A172 (cell line): ENCODE measurements at places on chromosomes 2 and 18. TPM values are rescaled to one million over a fixed set of nuclear protein-coding genes. Genes with fewer than 3 reads are reported as not detected.

DNA sequence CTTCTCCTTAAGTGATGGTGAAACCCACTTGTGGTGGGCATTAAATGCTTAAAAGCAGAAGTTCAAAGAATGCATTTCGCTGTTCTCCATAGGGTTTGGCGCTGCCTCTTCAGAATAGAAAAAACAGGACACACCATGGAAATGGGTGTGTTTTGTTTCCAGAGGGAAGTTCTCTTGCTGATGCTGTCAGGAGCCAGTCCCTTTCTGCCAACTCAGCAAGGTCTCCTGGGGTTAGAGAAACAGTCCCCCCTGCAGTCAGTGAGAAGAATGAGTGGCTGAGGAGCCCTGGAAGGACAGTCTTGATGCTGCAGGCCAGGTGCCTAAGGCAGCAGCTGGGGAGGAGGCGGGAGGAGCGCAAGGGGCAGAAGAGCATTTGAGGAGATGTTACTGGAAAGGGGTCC is 37.8 kb upstream of the ASAP2 start:
- no peak for DNase-seq

DNA sequence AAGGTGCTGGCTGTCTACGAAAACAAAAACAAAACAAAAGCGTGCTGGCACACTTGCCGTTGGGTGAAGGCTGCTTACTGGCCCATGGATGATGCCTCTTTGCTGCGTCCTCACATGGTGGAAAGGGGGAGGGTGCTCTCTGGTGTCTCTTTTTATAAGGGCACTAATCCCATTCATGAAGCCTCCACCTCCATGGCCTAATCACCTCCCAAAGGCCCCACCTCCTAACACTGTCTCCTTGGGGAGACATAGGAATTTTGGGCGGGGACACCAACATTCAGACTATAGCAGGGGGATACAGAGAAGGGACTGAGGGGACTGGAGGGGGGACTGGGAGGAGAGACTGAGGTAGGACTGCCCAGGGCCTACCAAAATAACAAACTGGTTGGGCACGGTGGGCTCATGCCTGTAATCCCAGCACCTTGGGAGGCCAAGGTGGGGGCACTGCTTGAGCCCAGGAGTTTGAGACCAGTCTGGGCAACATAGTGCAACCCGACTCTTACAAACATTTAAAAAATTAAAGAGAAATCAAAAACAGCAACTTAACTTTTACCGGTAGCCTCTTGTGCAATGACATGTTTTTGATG is 14.5 kb downstream of the PTMA start:
- DNase-seq, result no peak

Gene ATP8B1
- total RNA-seq, result 38.2 and 38.8 TPM in 2 replicates

Gene SMAD7
- total RNA-seq, result 6.2 and 8.5 TPM in 2 replicates

Gene COLEC12
- total RNA-seq, result 0.02 TPM in 1 of 2 replicates, not detected in the other
